ENCODE measurements at places on chromosomes 13 and 19.

GRCh38 chr13:39496506-39496905, 106.5 kb downstream of the LHFPL6 start:
- no peak for DNase-seq

GRCh38 chr13:25927932-25928331, 123.9 kb downstream of the SHISA2 start:
- no peak for DNase-seq

DNA sequence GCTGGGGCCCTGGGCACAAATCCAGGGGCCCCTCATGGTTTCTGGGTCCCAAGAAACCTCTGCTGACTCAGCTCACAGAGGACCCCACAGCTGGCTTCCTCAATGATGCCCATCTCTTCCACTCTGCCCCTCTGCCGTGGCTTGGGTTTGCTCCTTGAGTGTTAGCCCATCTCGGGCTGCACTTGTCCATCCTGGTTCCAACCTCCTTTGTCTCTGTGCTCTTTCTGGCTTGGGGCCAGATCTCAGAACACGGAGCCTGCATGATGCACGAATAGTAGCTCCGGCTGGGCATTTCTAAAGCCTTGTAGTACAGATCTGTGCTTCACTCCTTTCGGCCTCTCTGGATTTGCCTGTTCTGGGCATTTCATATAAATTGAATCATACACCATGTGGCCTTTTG, 53.8 kb downstream of the F2RL3 start:
- no peak for DNase-seq

DNA sequence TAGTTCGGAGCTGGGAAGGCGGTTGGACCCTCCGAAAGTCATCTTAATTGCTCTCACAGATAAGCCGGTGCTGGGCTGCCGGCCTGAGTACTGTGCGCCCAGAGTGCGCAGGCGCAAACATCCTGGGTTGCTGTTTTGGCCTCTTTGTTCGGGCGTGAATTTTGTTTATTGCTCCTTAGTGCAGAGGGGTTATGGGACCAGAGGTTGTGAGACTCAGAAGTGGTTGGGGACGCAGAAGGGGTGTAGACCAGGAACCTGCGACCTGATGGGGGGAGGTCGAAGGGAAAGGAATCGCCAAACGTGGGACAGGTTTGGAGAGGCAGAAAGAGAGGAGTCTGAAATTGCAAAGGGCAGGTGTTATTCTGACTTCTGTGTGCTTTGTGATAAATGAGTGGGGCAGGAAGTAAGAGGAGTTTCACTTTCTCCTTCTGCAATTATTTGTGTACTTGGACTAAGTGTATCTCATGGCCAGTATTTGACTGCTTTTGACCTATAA, 607 bp upstream of the ZNF566 start:
- DNase-seq = no peak

GRCh38 chr13:98033277-98034247, 80.1 kb downstream of the IPO5 start:
- no peak for DNase-seq

DNA sequence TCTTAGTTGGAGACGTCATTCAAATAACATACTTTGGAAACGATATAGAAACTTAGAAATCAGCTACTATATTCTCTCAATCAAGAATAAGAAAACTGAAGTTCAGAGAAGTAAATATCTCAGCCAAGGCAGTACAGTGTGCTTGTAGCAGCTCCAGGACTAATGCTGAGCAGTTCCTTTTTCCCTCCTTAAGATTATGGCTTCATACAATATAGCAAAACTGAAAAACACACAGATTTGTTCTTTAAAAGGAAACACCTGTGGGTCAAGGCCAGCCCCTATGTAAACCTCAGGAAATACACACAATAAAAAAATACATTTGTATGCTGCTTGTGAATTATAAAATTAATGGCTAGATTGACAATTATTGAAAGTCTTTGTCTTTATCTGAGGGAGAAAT, 212.7 kb upstream of the EDNRB start:
- no peak for DNase-seq

- no peak for DNase-seq
Observed at GRCh38 chr19:16608290-16608739, 19.7 kb downstream of the MED26 start.
